ENCODE measurements at places on chromosomes 4 and X.
A peak's percentile ranks its signal among the peaks of the same experiment; 100 is the strongest.

- no peak for DNase-seq
Measured at GRCh38 chrX:69968950-69969349, 80.8 kb downstream of the AWAT2 start.

DNA sequence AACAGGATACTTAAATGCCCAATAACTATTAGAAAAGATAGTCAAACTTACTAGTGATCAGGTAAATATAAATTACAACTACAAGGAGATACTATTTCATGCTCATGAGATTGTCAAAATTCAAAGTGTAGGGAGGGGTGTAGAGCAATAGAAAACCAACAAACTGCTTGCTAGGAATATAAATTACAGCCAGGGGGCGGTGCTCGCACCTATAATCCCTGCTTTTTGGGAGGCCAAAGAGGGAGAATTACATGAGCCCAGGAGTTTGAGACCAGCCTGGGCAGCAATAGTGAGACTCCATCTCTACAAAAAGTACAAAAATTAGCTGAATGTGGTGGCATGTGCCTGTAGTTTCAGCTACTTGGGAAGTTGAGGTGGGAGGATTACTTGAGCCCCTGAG lies 556.5 kb upstream of the NR3C2 start:
- DNase-seq = no peak

DNA sequence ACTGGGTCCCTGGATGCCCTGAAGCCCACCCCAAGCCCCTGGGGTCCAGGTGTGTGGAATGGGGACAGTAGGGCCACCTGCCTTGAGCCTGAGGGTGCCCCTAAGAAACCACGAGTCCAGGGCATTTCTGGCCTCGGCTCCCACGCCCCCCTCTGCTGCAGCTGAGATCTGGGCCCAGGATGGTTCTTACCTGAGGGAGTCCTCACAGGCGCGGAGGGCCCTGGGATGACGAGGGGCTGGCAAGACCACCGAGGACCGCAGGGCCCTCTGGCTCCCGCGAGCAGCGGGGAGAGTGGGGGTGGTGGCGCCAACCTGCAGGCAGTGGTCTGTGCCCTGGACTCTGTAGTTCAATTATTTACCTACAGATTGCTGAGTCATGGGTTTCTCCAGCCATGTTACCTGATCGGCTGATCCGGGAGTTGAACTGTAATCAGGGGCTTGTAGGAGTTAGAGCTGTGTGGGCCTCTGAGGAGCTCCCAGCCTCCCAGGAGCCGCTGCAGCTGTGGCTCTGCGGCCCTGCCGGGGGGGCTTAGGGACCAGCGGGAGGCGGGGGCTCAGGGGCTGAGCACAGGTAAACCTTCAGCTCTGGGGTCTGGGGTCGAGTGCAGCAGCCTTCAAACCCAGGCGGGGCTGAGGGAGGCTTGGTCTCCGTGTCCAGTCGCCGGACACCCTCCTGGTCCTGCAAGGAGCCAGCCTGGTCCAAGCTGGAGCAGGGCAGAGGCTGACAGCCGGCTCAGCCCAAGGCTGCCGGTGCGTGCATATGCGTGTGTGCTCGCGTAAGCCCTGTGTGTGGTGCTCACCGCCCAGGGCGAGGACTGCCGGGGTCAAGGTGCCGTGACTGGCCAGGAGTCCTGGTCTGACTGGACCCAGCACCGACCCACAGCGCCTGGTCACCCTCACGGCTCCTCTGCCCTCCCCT lies at the start of gene SLC26A1:
Gene SLC26A1 (minus strand): TSS at position 294 of the 919 bp plus-strand sequence. CDS start 1,701 bp downstream, outside the sequence.
- DNase-seq = no peak

- DNase-seq = no peak
Measured at GRCh38 chr4:85514783-85515182, 39.8 kb downstream of the ARHGAP24 start.

GRCh38 chrX:76126851-76127250 lies 46.0 kb upstream of the PBDC1 start:
- DNase-seq = no peak

DNA sequence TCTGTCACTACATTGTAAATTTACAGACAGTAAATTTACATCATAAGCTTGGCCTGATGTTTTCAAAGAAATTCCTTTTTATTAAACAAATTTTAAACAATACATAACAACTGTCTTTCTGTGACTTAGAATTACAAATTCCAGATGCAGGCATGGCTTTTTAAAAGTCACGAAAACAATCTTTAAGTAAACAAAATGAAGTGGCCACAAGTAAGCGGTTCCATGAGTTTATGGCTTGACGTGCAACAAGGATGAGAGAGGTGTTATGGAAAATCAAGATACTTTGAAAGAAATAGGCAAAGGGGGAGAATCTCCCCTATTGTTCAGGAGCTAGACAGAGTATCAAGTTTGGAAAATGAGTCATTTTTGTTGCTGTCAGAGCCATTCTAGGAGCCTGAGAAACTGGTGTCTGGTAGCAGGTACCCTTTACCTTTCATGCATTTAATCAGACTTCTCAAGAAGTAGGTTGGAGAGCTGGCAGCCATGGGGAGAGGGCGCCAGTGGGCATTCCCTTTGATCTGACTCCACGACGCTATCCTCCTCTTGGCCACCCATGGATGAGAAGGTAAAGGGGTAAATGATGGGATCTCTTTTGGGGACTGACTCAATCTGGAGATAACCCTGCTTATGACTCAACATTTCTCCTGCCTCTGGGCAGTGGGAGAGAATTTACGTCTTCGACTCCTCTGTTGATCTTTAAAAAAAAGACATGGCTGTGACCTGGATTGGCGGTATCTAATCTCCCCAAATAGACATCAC lies 217.2 kb downstream of the SPRY1 start:
- DNase-seq = no peak

DNA sequence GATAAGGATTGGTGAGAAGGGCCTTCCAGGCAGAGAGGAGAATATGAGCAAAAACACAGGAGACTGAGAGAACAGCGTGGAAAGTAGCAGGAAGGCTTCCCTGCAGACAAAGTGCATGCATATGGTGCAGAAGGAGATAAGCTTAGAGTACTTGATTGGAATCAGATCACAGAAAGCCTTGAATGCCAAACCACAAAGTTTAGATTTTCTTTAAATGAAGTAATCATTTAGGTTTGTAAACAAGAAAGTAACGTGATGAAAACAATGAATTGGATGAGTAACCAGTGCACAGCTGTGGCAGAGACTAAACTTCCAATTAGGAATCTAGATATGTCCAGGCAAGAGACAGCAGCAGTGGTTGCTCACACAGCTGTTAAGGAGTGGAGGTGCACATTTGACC lies 83.8 kb upstream of the C1QTNF7 start:
- no peak for DNase-seq

DNA sequence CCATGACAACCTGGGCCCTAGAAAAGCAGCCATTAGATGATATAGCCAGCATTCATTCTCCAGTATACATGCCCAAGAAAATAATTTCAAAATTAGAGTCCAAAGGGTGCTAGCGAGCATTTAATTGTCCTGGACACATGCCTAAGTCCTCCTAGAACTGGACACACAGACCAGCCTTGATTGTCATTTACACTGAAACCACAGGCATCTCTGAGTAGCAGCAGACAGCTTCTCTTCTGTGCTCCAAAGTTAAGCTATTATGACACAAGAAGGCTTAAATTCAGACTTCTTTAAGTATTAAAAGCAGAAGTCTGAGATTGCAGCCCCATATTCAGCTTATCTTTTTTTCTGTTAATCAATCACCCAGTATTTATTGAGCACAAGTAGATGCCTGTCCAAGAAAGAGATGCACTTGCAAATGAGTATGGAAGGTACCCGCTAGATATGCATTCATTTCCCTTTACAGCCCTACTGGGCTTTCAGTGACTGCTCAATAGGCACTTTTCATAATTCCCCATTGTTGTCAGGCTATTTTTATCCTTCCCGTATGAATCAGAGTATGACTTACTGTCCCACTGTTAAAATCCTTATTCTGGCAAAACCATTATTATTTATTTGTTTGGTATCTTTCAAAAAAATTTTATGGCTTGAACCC lies 374.1 kb downstream of the FBXW7 start:
- no peak for DNase-seq

- no peak for DNase-seq
Measured at GRCh38 chr4:185573651-185574199, 38.4 kb upstream of the PDLIM3 start.

GRCh38 chrX:65874765-65875164 lies 165.1 kb downstream of the VSIG4 start:
- no peak for DNase-seq

- DNase-seq = no peak
Measured at GRCh38 chr4:168630445-168631187, 133.8 kb downstream of the PALLD start.

GRCh38 chr4:7585768-7586167 lies 151.0 kb upstream of the PSAPL1 start:
- DNase-seq = no peak

- peak; percentile 58 for DNase-seq
Measured at GRCh38 chr4:99861120-99861905, 32.9 kb downstream of the LAMTOR3 start.

GRCh38 chrX:11678158-11678557 lies 12.4 kb upstream of the ARHGAP6 start:
- no peak for DNase-seq

DNA sequence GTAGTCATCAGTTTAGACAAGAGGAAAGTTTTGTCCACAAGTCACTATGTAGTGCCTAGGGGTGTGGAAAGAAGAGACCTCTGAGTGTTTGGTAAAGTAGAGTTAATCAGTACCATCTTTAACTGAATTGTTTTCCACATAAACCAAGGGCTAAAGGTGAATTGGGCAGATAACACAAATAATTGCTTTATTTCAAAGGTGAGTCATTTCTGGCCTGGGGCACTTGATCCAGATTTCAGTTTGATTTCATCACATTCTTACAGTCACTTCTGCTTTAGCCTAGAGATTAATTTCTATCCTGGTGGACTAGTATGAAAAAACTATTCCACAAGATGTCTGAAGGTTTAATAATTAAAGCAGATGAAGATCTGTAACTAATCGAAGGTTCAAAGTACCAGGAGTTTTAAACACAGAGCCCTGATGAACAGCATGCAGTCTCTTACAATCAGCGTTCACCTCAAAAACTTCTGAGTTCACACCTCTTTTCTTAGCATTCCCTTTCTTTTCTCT lies 74.5 kb upstream of the BOD1L1 start:
- no peak for DNase-seq

DNA sequence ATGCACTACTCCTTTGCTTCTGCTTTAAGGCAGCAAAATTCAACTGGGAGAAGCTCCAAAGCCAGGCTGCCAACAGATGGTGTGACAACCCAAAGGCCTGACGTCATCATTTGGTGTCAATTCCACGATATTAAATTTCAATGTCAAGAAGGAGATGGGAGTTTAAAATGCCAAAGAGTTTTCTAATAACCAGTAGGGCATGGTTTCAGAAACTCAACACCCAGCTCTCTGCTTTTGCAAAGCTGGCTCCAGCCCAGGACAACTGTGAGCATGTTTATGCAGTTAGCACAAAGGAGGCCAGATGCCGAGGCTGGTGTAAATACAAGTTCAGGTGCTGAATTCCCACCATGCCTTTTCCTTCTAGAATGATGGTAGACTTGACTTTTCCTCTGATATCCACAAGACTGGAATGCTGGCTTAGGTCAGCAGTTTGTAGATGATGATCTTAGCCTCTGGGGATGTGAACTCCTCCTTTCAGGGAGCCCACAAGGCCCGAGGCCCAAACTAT lies 67.3 kb downstream of the AFAP1 start:
- no peak for DNase-seq

DNA sequence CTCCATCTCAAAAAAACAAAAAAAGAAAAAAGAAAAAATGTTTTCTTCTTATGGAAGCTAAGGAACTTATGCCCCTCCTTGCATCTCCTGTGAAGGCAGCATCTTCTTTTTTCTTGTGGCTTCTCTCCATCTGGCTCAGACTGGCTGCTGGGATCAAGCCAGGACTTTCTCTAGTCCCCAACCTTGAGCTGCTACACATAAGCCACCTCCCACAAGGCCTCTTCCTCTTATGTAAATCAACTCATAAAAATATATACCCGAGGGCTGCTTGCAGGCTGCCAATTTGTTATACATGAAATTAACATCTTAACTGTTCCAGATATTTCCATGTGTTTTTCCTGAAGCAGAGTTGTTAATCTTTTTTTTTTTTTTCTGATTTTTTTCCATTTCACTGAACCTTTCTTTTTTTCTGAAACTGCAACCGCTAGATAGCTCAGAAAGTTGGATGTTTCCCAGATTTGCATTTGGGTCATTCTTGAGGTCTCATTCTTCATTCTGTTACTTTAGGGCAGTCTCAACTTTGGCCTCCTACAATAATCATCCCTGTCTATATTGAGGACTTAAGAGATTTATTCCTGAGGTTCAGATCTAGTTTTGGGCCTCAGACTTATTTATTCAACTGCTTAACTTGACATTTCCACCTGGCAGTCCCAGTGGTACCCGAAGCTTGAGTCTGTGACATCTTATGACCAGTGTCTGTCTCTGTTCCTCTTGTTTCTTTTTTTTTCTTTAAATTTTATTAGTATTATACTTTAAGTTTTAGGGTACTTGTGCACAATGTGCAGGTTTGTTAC lies 10.3 kb downstream of the SNX25 start:
- DNase-seq = no peak

- no peak for DNase-seq
Measured at GRCh38 chr4:153211986-153212728, 7.9 kb downstream of the TRIM2 start.

DNA sequence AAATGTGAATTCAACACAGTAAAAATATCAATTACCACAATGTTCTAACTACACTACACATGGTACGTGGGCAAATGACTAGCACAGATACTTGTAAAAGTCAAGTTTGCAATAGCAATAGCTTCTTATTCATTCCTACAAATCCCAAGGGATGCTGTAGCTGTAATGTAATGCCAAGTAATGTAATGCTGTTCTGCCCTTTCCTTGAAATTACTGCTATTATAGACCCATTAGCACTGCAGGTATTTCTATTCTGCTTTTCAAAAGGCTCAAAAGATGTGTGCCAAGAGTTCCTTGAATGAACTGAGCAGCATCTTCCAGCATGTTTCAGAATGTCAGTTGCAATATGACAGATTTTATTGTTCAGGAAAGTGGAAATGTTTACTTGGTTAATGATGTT lies 129.9 kb upstream of the BANK1 start:
- no peak for DNase-seq

- DNase-seq = no peak
Measured at GRCh38 chrX:789096-789495, 158.5 kb downstream of the SHOX start.

DNA sequence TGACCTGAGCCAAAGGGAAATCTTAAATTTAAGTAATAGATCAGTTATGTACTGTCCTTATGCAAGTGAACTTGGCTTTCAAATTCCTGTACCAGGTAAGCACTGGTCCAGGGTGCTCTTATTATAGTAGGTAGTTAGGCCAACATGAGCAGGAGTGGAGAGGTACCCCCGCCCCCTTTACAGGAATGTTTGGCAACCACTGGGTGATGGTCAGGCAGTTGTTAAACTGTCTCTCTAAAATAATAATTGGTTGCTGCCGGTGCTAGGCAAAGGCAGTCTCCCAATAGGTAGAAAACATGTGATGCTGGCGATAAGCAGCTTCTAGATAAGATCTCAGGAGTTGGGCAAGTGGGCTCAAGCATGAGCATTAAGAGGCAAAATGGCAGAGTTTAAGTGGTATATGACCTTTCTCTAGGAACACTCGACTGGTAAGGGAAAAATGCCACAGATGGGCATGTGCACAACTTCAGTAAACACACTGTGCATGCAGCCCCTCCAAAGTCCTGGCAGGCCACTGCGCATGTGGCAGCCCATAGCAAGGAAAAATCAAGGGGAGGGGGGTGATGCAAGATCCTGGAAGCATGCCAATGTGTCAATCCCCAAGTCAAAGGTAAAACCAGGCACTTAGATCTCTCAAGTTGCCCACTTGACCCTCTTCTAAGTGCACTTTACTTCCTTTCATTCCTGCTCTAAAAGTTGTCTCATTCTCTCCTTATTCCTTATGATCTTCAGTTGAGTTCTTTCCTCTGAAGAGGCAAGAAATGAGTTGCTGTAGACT lies 1239.7 kb downstream of the C4orf33 start:
- DNase-seq = no peak
